ENCODE measurements at places on chromosomes 7 and 10. TPM values are rescaled to one million over a fixed set of nuclear protein-coding genes. Genes with fewer than 3 reads are reported as not detected.
A peak's percentile ranks its signal among the peaks of the same experiment; 100 is the strongest.

GRCh38 chr7:3922175-3922635 is 621.2 kb downstream of the SDK1 start:
- H3K4me1 ChIP-seq = no peaks in the 10 kb centered on the region
- no peak overlapping the region for H3K27ac ChIP-seq
- H3K4me3 ChIP-seq = no peak overlapping the region

DNA sequence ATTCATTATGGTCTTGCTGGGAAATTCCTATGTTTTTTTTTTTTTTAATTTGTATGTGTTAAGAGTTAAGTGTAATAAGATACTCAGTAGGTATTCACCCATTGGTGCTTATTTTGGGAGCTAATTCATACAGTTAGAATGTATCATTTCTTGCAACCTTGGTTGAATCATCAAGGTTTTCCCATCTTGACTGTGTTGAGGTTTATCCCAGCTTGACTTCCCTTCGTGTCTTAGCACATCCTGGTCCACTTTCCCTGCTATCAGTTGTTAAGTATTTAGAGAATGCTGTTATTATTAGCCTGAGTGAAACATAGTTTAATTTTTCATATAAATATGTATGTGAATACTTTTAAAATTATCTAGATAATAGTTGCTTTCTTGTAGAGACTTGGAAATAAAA is 20.8 kb downstream of the RALA start:
- peaks cover 25% of the 10 kb centered on the region for H3K4me1 ChIP-seq
- 0 out of 2 replicates have a peak, but pooled peaks cover 6% of the 10 kb centered on the region for H3K36me3 ChIP-seq
- no peak overlapping the region for H3K4me3 ChIP-seq
- peak; percentile 76 for DNase-seq

- no peak overlapping the region for H3K27ac ChIP-seq
- no peaks in the 10 kb centered on the region for H3K27me3 ChIP-seq
- H3K4me3 ChIP-seq = no peak overlapping the region
- no peak for DNase-seq
Measured at GRCh38 chr7:851204-851603, 18.9 kb downstream of the SUN1 start.

DNA sequence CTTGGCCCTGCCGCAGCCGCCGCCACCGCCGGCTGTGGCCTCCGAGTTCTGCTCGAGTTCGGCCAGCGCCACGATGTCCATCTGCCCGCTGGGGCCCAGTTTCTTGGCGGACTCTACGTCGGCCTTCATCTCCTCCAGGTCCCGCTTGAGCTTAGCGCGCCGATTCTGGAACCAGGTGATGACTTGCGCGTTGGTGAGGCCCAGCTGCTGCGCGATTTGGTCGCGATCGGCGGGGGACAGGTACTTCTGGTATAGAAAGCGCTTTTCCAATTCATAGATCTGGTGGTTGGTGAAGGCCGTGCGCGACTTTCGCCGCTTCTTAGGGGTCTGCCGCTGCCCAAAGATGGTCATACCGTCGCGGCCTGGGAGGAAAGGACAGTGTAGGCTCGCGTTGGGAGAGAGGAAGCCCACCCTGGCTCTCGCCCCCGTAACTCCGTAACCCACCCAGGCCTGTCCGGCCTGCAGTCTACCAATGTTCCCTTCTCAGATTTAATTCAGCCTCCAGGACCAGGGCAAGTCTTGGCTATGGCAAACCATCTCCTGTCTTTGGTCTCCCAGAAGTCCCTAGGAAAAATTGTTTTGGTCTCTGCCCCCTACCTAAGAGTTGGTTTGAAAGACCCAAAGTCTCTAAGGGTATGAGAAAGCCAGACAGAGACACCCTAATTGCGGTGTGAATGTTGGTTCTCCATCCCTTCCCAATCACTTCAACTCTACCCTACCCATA is 1.7 kb downstream of the LBX1 start:
- no peak overlapping the region for H3K4me3 ChIP-seq
- peaks cover 94% of the 10 kb centered on the region for H3K27me3 ChIP-seq
- H3K36me3 ChIP-seq = no peaks in the 10 kb centered on the region
- no peak overlapping the region for H3K27ac ChIP-seq

DNA sequence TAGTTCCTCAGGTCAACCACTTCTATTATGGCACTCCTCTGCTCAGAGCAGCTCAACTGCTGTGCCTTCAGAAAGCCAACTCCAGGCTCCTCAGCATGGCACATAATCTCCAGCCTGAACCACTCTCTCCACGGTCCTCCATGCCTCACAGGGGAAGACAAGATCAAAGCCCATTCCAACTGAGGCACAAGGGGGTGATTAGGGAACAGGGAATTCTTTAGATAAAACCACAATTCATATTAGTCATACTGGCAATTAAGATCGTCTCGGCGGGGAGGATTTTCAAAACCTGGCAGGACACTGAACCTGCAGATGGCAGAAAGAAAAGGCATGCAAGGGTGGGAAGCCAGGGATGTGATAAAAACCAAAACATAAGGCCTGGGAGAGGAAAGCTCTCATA is 361.6 kb downstream of the FGFR2 start:
- no peak for DNase-seq
- no peaks in the 10 kb centered on the region for H3K27me3 ChIP-seq
- no peaks in the 10 kb centered on the region for H3K4me1 ChIP-seq

DNA sequence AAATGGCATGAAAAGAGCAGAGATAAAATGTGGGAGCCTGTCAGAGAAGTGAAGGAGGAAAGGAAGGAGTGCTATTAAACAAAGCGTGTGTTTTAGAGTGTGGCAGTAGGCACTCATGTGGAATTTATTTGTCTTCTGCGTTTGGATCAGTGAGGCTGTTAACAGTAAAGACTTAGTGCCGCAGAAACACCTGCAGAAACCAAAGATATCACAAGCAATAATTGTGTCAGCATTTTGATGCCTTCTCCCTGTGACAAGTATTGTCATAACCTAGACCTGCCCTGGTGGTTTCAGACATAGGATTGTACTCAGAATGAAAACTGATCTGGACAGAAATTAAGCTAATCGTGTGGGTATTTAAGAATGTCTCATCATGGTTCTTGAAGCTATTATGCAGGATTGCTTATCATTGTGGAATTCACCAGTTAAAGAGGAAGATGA is 191.0 kb downstream of the CAMK1D start:
- no peaks in the 10 kb centered on the region for H3K27me3 ChIP-seq
- H3K36me3 ChIP-seq = no peaks in the 10 kb centered on the region
- no peaks in the 10 kb centered on the region for H3K4me1 ChIP-seq
- H3K4me3 ChIP-seq = no peak overlapping the region

Gene PNLIPRP3
- not detected for total RNA-seq

Gene PKD1L1
- 0.11 TPM for total RNA-seq

Gene VWDE
- not detected for total RNA-seq

Gene STOX1
- total RNA-seq = 0.25 TPM

Gene EVX1
- not detected for total RNA-seq

Data from GM23248 (cell line).